HTR-8/SVneo (cell line): ENCODE measurements at places on chromosomes 12 and 14.

DNA sequence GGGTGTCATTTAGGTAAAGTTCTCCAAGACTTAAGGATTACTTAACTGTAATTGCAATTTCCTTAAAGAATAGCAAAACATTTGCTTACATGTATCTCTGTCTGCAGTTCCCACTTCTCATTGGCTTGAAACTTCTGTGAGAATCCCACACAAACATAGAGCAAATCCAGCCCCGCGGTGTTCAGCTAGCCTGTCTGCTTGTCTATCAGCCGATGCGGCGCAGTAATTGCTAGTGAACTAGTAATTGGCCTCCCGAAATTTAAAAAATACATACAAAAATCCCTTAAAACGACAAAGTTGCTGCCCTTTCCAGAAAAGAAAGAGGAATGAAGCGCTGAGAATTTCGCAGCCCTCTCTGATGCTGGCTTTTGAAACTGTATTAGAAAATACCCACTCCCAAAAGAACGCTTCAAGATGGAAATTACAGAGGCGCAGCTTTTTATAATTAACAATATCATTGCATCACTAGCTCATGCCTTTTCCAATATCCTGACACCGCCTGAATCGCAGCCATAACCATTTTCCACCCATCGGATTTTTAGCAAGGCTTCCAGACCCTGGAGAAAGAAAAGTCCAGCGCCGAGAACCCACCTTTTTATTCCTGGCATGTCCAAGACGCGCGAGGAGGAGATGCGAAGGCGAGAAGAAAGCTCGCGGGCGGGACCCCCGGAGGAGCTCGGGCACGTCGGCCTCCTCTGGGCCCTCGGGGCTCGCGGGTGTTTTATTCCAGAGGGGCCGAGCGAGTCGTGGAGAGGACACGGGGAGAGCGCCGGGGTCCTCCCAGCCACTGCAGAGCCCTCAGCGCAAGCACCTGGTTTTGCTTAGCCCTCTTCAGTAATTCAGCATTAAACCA is 646 bp downstream of the FBLN5 start:
- DNase-seq = no peak

DNA sequence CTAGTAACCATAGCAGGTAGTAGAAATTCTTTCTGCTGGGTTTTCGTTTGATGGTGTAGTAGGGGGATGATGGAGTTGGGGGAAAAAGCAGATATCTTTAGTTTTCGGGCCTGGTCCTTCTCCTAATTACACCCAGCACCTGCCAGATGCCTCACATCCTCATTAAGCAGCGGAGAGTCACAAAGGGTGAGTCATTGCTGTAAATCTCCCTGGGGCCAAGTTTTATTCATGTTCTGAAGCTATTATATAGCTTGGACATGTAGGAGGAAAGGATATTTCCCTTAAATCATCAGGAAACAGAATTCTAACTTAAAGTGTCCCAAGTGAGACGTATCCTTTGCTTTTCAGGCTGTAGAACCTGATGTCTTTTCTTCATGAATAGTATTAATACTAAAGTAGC is 4.9 kb upstream of the NECAP1 start:
- peak; percentile 20 for DNase-seq

- DNase-seq = no peak
Measured at GRCh38 chr12:15931590-15932053, 20.5 kb downstream of the DERA start.

- DNase-seq = no peak
Measured at GRCh38 chr14:61460718-61461611, 139.6 kb downstream of the PRKCH start.

GRCh38 chr14:99505089-99505488 is 23.9 kb downstream of the CCNK start:
- no peak for DNase-seq

DNA sequence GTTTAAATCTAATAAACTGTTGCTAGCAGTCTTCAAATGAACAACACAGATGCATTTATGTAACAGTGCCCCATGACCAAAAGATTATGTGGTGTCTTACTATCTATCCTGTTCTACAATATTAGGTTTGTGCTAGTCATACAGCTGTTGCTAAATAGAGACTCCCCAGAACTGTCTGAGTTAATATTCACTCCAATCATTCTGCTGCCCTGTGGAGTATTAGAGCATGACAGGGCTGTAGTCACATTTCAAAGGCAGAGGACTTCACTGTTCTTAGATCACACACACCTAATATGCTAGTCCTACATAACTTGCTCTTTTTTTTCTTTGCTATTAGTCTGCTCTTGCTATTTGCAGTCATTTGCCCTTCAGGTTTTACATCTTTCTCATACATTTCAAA is 157.6 kb upstream of the MDGA2 start:
- DNase-seq = peak; percentile 1

DNA sequence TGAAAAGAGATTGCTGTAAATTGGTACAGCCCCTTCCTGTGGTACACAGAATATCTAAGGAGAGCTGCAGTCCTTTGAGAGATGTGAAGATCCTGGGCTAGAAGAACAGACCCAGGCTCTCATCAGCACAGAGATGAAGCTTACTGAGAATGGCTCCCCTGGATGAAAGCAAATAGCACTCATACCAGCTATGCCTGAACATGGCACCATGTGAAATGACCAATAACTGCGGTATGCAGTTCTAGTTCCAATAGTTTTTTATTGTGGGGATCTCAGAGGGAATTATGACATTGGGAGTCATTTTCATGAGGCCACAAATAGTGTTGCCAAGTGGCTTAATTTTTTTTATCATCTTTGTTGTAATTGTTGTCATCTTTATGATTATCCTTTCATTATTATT is 15.4 kb upstream of the TRHDE start:
- no peak for DNase-seq

- DNase-seq = no peak
Measured at GRCh38 chr12:27585739-27586265, 61.8 kb downstream of the PPFIBP1 start.

GRCh38 chr12:24138041-24138440 is 188.6 kb upstream of the SOX5 start:
- DNase-seq = no peak

DNA sequence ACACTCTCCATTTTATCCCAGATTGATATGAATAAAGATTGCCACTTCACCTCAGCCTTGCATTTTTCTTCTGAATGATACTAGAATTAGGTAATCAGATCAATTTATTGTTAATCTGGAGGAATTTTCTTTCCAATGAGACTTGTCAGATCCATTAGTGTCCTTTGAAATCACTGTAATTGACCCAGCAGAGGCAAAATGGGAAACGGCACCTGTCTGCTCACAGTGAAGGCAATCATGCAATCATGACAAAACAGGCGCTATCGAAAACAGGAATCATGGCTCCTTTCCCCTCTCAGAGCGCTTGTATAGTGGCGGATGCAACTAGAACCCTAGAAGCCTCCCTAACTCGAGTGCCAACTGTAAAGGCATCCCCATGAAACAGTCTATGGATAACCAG is 417.6 kb downstream of the GALC start:
- DNase-seq = no peak

GRCh38 chr12:113072136-113072535 is 15.6 kb downstream of the DTX1 start:
- no peak for DNase-seq

- no peak for DNase-seq
Measured at GRCh38 chr14:104771374-104771773, 18.4 kb downstream of the SIVA1 start.

DNA sequence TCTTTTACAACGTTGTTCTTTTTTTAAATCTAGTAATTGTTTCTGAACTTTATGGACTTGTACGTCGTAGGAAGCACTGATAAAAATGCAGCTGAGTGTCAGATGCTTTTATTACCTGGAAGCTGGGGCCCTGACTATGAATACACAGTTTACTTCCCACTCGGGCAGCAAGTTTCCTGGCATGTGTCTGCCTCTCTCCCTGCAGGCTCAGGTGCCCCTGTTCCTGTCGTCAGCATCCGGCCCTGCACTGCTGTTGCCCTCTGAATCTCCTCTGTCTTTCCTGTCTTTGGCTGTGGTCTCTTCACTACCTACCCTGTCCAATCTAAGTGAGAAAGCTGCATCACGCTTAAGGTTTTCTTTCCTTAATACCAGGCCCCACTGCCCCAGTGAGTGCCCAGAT is 75.8 kb downstream of the PELI2 start:
- DNase-seq = no peak
